Tongue (tissue), 3 donors: ENCODE measurements at places on chromosomes 11 and 22. TPM values are rescaled to one million over a fixed set of nuclear protein-coding genes. Genes with fewer than 3 reads are reported as not detected.

DNA sequence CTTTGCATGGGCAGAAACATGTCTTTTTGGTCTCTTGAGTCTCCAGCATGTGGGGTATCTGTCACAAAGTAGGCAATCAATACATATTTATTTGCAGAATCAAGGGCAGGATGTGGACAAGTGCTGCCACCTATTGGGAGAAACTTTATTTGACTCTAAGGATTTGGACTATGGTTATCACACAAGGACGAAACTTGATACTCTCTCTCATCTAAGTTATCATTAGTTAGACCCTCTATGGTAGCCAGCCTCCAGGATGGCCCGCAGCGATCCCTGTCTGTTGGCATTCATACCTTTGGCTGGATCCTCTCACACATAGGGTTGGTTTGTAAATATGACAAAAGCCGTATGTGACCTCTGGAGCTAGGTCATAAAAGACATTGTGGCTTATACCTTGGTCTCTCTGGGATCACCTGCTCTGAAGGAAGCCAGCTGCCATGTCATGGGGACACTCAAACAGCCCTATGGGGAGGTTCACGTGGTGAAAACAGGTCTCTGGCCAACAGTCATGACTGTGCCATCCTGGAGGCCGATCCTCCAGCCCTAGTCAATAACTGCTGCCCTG is 1.1 kb upstream of the FBXO7 start:
- DNase-seq: peak; percentile 48

DNA sequence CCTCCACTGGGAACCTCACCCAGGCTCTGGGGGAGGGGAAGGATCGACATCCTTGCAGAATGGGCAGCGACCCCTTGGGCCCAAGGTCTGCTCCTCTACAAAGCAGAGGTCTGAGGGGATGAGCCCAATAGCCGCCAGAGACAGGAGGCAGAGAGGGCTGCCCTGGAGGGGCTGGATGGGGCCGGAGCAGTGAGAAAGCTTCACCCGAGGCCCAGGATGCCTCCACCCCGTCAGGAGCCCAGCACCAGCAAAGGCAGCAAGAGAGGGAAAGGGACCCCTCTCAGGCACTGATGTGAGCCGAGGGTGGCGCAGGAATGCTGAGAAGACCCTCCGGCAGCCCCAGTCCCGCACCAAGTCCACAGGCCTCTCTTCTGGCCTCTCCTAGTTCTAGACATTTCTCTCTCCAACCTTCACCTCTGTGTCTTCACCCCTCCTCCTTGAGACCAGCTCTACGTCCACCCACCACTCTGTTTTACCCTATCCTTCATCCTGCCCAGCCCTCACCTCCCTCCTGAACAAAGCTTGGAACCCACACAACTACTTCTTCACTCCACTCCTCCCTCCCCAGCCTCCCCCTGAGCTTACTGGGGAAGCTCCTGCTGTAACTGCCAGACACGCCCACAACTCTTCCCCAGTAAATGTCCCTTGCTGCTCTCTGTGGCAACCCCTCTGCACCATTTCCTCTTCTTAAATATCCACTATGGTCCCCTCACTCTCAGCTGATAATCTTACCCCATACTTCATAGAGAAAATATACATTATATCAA is 131.9 kb downstream of the MPPED1 start:
- no peak for DNase-seq

Gene CTNND1
- 185 TPM for total RNA-seq

Gene HORMAD2
- total RNA-seq: not detected

Gene SLC22A6
- not detected for total RNA-seq

Gene NCF4
- total RNA-seq: 5.7 TPM

GRCh38 chr11:70672991-70673653 is 274.8 kb downstream of the CTTN start:
- no peak for DNase-seq

GRCh38 chr22:37310815-37311595 is 28.7 kb downstream of the CYTH4 start:
- DNase-seq: no peak

Gene TOM1
- 35.6 TPM for total RNA-seq

GRCh38 chr11:12282676-12283075 is 94.7 kb upstream of the PARVA start:
- DNase-seq: no peak

DNA sequence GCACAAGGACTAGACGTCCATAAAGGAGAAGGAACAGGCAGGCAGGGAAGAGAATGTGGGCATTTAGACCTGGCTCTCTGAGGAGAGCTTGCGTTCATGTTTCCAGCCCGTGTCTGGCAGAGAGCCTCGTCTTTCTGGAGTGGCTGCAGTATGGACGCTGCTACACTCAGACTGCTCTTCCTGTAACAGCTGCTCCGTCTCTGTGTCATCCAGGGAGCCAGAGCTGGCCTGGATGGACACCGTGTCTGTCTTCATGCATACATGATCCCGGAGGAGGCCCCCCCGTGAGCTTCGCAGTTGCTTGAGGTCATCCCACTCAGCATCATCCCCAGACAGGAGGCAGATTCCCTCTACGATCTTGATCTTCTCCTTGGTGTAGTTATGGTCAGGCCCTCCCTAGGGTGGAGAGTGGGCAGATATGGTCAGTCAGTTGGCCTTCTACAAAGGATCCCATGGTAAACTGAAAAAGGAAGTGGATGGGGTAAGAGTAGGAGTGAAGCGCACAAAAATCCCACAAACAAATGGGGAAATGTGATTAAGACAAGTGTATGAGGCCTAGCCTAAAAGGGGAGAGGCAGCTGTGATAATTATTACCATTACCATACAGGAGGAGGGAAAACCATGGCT is 13.0 kb upstream of the CKAP5 start:
- no peak for DNase-seq

Gene UPK3A
- not detected for total RNA-seq

Gene DLG2
- total RNA-seq: 14.4 TPM

- no peak for DNase-seq
These were observed 77.3 kb downstream of the ARFGAP2 start for GRCh38 chr11:47099214-47099917.

DNA sequence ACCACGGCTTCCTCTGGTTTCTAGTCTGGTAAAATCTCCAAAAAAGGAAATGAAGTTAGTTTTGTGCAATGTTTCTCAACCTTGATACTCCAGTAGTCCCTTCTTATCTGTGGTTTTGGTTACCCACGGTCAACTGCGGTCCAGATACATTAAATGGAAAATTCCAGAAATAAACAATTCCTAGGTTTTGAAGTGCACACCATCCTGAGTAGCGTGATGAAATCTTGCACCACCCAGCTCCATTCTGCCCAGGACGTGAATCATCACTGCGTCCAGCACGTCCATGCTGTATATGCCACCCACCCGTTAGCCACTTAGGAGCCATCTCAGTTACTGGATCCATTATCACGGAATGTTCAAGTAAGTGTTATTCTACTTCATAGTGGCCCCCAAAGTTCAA is 117.0 kb downstream of the FBXO7 start:
- DNase-seq: no peak

DNA sequence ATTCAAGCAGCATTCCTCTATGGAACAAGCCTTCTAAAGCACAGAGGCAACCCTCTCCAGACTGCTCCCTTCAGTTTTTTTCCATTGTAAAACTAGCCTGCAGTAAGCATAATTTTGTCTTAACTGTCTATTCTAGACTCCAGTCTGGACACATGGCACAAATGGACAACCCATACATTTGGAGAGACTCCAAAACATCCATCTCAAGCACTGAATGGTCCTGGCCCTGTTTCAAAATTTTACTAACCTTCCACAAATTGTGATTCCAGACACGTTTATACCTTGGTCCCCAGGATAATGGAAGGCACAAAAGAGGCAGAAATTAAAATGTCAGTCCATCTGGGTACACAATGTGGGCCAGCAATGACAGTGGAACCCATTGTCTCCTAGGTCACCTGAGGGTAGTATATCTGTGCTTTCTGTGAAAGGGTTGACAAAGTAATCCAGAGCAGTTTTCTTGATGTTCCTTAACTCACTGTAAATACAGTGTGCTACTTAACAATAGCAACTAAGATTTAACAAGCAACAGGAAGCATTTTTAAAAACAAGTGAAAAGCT is 16.2 kb upstream of the SESN3 start:
- DNase-seq: no peak

Gene YAP1
- 113 TPM for total RNA-seq

GRCh38 chr22:39777716-39778454 is 115.7 kb downstream of the ENTHD1 start:
- no peak for DNase-seq

- no peak for DNase-seq
These were observed 64.2 kb downstream of the PTPRJ start for GRCh38 chr11:48044577-48044976.

Gene C11orf24
- total RNA-seq: 18.2 TPM

DNA sequence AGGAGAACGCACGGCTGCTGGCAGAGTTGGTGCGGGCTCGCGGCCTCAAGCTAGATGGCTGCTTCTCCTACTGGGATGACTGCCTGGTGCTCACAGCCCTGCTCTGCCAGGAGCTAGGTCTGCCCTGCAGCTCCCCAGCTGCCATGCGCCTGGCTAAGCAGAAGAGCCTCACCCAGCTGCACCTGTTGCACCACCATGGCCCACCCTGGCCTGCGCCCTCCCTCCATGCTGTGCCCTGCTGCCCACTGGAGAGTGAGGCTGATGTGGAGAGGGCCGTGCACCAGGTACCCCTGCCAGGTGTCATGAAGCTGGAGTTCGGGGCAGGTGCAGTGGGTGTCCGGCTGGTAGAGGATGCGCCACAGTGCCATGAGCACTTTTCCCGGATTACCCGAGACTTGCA is 4.8 kb upstream of the RPS6KB2 start:
- DNase-seq: no peak

- DNase-seq: no peak
These were observed 114.1 kb downstream of the SERGEF start for GRCh38 chr11:17898782-17899181.
